Effector memory CD4-positive, alpha-beta T cell (primary cell): ENCODE measurements at places on chromosomes 2 and 18.

DNA sequence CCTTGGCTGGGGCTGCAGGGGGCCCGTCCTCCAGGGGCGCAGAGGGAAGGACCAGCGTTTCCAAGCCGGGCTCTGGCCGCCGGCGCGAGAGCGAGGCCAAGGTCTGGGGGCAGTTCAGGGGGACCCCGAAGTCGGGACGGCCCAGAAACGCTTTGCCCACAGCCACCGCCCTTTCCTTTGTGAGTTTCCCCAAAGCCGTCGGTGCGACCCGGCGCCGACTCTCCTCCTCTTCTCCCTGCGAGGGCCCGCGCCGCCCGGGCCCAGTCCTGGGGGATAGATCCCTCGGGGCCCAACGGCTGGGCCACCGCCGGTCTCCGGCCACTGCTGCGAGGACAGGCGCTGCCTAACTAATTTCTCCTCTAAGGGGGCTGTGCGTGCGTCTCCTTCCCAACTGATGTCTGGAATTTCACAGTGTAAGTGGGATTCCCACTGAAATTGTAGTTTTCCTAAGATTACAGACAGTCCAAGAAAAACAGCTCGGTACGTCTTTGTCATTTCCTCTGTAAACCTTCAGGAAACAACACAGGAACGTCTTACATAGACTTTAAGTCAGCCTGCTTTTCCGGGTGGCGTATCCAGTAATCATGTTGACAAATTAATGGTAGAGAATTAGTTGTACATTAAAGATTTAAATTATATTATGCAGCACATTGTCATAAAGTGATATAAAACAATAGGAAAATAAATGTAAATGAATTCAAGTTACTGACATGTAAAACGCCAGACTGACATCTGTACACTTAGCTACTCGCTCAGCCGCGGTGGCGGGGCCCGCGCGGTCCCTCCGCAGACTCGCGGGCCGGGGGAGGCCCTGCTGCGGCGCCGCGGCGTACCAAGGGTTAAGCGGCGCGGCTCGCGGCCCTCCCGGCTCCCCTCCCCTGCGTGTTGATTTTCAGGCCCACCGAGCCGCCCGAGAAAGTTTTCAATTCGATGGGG, 139.4 kb upstream of the SIX3 start:
- DNase-seq = no peak

DNA sequence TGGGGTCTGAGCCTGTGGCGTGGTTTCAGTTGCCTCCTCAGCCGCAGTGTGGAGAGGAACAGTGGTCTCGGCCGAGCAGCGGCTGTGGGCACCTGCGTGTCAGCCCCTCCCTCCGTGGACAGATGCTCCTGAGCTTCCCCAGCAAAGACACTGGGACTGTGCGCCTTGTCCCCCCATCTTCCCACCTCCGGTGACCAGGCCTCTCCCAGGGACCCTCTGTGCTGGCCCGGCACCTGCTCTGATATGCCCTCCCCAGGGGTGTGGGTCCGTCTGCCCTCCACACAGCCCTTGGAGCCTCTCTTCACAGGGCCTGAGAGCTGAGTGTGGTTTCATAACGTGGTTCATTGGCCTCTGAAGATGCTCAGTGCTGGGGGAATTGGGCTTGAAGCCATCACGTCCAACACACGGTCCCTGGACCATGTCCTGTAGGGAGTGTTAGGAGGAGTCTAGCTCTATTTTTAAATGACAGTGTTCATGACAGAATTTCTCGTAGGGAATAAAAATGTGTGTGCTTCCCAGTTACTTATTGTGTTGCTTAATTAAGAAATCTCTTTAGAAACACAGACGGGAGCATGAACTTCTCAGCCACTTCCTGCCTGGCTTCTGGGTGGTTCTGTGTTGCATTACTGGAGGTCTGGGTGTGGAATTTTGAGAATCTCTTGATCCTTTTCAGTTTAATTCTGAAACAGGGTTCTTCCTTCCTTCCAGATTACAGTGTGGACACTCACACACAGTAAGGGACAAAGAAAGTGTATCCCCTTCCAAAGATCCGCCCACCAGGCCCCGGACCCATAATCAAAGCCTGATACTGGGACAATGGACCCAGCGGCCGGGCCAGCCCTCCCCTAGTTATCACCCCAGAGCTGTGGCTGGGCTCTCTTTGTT, 110.7 kb downstream of the NFATC1 start:
- DNase-seq = no peak

DNA sequence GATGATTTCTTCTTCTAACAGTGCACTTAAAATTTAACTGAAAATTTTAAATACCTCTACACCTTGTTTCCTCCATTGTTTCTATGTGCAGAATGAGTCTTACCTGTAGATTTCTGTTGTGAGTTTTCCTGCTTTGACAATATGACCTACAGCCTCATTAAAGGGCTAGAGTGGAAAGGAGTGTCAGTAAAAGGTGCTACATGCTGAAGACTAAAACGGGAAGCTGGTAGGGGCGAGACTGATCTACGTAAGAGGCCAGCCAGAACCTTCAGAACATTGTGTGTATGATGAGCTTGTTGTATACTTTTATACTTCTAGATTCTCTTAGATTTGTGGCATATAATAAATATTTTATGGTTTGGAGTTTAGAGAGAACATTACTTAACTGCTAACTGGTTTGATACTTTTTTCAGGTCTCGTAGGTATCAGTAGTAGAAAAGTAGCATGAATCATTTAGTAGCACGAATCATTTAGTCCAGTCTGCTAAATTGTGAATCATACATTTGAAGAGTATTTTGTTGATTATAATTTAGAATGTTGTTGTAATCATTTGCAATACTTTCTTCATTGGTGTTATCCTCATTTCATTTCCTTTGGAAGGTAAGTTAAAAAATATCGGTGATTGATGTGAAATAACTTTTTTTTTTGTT, 14.3 kb downstream of the INSIG2 start:
- DNase-seq = no peak

GRCh38 chr2:67234440-67234839, 162.7 kb upstream of the ETAA1 start:
- DNase-seq = no peak

- no peak for DNase-seq
These were observed 14.2 kb downstream of the TNFRSF11A start for GRCh38 chr18:62339106-62339988.
